ENCODE measurements at places on chromosomes 1 and 21.

GRCh38 chr1:235725434-235725833, 75.8 kb upstream of the GNG4 start:
- DNase-seq, result no peak

GRCh38 chr1:74380252-74380651, 132.2 kb downstream of the LRRC53 start:
- no peak for DNase-seq

GRCh38 chr1:198701766-198702539, 63.1 kb downstream of the PTPRC start:
- DNase-seq, result no peak

DNA sequence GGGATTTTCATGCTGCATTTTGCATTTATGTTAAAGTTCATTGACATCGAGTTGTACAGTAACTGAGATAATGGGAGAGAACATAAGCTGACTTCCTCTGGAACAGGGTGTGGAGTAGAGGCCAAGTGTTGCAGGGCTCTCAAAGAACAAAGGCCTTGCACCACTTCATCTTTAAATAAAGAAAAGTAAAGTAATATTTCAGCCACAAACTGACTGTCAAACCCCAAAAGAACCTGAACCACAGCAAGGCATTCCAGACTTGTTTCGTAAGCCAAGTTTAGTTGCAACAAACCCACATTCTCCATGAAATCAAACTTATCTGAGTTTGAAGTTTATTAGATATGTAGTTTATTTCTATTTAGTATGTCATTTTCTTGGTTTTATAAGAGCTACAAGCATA, 19.1 kb upstream of the HMGCS2 start:
- DNase-seq, result no peak

DNA sequence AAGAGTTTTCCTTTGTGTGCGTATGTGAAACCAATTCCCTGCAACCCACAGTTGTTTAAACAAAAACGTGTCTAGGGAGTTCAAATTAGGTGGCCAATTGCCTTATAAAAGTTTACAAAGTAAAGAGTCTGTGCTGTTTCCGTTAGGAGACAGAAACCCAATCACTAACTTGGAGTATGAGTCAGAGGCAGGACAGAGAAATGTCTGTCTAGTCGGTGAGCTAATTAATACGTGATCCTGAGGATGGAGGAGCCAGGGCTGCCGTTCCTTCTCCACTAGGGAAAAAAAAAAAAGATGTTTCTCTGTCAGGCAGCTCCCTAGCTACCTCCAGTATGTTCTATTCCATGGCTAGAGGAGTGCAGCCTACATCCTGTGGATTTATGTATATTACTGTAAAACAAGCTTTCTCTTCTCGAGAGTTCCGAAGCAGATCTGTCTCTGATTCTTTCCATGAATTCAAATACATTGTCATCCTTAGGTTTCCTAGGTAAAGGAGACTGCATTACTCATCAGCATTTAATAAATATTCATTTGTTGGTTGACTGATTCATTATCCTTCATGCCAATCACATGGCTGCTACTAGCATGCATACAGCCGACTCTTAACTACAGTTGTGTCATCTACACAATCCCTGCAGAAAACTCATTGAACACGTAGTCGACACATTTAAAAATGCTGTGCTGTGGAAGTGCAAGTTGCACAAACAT, 430.6 kb downstream of the KIF26B start:
- DNase-seq, result no peak

All from right kidney (tissue), 9 donors.